GOT3 (cell line): ENCODE measurements at places on chromosomes 12 and 14.

DNA sequence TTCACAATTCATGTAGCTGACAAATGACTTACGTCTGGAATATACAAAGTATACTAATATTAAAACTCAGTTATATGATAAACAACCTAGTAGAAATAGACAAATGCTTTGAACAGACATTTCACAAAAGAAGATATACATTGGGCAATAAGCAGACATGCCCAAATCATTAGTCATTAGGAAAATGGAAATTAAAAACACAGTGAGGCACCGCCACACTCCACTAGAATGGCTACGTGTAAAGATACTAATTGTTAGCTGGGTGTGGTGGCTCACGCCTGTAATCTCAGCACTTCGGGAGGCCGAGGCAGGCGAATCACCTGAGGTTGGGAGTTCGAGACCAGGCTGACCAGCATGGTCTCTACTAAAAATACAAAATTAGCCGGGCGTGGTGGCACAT lies 248.9 kb upstream of the TMEM132C start:
- DNase-seq = no peak

DNA sequence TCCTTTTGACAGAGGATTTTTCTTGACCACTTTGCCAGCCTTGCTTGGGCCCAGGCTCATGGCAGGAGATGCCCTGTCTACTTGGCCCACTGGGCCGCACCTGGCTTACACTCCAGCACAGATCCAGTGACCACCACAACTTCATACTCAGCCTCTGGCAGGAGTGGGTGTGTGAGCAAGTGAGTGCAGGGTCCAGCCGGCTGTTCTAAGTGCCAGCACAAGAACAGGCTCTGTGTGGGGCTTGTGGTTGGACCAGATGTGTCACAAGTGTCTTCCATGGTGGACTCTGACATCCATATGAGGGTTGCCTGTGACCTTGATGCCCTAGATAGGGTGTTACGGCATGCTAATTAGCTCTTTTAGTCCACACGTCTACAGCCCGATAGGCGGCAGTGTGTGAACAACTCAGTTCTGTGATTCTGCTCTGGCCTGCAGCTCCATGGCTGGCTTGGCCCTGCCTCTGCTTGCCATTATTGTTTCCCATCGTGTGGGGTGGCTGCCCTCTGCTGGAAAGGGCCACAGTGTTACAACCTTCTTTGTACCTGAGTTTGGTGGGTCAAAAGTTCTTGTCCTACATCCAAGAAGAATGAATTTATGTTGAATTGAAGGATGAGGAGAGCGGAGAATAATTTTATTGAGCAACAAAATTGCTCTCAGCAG lies 1089.1 kb downstream of the SLC6A15 start:
- no peak for DNase-seq

DNA sequence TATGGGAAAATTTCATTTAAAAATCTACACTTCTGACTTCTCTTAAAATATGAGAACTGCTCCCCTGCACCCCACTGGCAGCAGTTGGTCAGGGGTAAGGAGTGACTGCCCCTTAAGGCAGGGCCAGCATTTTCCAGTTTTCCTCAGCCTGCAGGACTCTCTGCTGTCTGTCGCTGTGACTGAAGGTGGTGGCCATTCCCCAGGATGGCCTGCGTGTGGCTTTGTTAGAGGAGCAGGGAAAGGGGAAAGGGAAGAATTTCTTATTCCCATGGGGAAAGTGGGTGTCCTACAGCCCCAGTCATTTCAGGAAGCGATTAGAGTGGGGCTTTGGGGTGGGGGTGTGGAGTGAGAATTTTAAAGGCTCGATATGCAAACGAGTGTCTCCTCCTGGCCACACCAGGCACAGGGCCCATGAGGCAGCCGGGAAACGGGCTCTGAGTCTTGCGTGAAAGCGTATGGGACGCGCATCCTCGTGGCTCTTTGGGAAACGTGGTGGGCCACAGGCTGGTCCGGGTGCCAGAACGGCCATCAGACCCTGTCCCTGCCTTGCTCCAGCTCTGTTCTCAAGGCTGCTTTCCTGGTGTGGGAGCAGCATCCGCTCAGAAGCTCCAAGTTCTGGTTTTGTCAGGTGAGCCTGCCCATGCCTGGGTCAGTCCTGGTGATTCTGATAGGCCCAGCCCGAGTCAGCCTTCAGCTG lies 23.5 kb downstream of the ADGRD1 start:
- DNase-seq = no peak

GRCh38 chr12:6548966-6549683 lies 6.7 kb downstream of the IFFO1 start:
- DNase-seq = no peak

GRCh38 chr14:95270203-95270602 lies 49.5 kb downstream of the CLMN start:
- DNase-seq = no peak

GRCh38 chr12:52526511-52526951 lies 6.3 kb upstream of the KRT5 start:
- no peak for DNase-seq

DNA sequence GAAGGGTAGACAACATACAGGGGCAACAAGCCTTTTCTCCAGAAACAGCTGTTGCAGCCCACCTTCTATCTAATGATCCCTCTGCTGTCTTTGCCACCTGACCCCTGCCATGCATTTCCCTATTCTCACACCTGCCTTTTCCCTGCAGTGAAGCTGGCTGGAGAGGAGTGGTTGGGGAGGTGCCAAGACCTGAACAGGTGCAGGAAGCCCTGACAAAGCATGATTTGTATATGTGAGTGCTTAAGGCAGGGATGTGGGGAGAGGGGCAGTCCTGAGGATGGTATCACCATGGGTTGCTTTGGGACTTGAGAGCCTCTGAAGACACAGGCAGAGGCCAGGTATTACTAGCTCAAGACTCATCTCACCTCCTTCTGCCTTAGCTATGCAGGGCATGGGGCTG lies 2.9 kb upstream of the PFDN5 start:
- no peak for DNase-seq

- no peak for DNase-seq
Observed at GRCh38 chr14:21539189-21539940, 13.2 kb upstream of the SALL2 start.

DNA sequence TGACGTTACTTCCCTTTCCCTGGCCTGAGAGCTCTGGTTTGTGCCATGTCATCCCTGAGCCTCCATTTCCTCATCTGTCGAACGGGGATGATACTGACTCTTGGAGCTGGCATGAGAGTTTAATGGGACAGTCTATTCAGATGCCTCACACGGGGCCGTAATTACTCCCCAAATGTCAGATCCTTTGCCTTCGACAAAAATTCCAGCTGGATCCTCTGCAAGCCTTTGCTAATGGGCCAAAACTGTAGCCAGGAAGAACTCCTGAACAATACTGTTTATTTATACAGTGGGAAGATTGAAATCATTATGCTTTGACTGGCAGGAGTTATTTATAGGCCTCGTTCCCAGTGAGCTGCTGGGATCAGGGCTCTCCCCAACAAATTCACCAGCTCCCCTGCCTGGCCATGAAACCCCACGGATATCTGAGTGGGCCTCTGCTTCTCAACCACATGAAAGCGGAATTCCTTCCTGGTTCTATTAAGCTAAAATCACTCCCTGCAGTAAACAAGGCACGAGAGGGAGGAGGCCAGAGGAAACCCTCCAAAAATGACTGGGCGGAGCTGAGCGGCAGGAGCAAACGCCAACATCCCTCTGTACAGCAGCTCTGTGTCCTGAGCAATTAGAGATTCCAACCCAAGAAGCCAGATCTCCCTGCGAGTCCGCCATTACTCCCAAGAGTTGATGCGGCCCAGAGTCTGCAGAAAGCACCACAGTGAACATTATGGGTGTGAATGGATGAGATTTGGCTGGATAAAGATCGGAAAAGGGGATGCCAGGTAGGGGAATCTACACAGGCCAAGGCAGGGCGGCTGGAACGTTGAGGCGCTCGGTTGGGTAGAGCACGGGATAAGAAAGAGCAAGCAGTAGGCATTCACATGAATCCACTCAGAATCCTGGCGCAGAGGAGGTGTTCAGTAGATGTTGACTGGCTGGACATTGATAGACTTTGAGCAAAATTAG lies 326.1 kb downstream of the BCL11B start:
- DNase-seq = no peak

GRCh38 chr12:29050503-29050902 lies 98.6 kb upstream of the FAR2 start:
- DNase-seq = no peak

DNA sequence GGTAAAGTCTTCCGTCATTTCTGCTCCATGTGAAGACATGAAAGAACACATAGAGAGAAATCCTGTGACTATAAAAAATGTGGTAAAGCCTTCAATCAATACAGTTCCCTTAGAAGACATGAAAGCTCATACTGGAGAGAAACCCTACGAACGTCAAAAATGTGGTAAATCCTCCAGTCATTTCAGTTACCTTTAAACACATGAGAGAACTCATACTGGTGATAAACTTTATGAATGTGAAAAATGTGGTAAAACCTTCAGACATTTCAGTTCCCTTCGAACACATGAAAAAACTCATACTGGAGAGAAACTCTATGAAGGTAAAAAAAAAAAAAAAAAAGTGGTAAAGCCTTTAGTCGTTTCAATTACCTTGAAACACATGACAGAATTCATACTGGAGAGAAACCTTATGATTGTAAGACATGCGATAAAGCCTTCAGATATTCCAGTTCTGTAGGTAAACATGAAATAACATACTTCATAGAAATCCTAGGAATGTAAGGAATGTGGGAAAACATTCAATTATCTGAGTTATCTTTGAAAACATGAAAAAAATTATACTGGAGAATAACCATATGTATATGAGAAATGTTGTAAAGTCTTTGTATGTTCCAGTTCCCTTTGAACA lies 60.4 kb downstream of the MAP4K5 start:
- no peak for DNase-seq

GRCh38 chr14:38129705-38130104 lies 78.0 kb upstream of the SSTR1 start:
- no peak for DNase-seq

- no peak for DNase-seq
Observed at GRCh38 chr12:45994736-45995135, 4.4 kb upstream of the SCAF11 start.

DNA sequence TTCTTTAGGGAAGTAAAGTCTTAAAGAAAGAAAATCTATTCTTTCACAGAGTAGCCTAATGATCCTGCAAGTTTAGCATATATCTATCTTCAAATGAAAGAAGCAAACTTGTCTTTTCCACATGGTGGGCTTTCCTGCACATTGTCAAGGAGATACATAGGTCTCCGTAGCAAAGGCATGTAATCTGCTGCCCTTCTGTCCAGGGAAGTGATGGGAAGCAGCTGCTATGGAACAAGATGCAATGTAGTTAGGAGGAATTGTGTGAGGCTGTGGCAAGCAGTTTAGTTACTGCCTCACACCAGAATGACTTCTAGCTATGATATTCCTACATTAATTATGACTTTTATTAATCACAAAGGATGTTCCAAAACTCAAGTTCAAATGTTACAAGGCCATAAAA lies 174.4 kb downstream of the PDZRN4 start:
- DNase-seq = no peak

GRCh38 chr12:114529966-114530365 lies 124.0 kb upstream of the TBX5 start:
- DNase-seq = no peak

DNA sequence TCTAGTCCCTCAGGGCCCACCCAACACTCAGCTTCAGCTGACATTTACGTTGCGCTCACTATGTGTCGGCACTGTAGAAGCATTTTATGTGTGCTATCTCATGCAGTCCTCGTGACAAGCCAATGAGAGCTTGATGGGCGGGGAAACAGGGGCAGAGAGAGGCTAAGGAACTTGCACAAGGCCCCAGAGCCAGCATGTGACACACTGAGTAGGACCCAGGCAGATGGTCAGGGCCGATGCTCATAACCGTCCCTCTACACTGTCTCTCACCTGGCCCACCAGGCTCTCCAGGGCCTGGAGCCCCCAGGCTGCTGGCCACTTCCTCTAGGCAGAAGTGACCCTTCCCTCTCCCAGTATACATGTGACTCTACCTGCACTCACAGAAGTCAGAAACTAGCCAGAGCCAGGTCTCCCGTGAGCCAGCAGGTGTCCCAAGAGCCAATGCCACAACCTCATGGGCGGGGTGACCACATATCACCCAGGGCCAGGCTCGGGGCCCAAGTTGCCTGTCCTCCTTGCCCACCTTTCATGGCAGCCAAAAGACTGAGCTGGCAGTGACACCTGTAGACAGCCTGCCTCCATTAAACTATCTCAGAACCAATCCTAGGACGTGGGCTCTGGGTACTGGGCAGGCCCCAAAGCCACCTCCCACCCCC lies 38.3 kb downstream of the TTC7B start:
- no peak for DNase-seq

DNA sequence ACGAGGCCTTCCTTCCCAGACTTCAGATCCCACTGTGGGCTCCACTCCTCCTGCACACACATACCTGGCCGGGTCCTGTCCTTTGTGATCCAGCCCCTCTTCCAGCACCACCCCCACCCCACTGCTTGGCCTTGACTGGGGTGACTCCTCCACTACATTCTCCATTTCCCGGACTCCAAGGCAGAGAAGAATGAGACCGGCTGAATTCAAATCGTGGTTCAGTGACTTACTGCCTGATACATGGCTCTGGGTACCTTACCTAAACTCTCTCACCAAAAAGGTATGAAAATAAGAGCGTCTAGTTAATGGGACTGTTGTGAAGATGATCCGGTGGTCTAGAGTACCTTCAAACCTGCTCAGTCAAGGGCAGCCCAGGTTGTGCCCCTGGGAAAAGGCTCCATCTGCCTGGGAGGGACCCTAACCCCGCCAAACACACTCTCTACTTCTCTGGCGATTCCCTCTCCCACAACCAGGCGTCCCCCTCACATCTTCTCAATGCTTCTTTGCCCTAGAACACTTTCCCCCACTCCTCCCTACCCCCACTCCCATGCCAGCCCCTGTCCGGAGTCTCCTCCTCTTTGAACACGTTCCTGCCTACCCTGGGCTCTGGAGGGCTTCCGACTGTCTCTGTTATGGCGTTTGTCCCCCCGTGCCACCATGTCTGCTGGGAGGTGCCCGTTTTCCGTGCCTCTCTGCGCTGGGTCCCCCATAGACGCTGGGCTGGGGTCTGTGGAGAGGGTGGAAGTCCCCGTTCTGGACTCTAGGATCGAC lies 1.5 kb upstream of the ZBTB42 start:
- no peak for DNase-seq

GRCh38 chr14:91364524-91365270 lies 52.9 kb downstream of the CCDC88C start:
- no peak for DNase-seq

DNA sequence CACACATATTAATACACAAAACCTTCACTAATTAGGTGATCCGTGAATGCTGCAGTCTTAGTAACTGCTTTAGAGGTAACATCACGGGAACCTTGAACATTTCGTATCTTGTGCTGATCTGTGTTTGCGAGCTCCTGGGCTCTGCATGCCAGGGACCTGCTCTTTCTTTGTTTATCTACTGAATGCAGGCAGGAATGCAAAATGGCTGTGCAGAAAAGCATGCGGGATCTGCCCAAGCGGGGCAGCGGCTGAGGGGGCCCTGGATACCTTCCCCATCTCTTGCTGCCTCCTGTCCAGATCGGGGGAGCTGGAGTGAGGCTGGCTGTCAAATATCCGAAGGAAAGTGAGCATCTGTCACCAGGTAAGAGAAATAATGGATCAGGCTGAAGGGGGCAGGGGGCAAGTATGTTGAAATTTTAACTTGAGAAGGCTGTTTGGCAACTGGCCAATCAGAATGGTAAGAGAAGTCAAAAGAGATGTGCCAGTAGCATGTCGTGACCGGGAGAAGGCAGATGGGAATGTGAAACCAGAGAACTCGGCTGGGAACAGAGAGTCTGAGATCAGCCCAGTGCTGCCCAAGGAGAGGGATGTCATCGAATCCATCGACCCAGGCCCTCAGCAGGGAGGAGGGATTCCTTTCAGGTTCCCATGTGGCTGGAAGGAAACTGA lies 191.4 kb downstream of the TTC7B start:
- DNase-seq = no peak
